Dermis lymphatic vessel endothelial cell (primary cell): ENCODE measurements at places on chromosomes 13 and 19. TPM values are rescaled to one million over a fixed set of nuclear protein-coding genes. Genes with fewer than 3 reads are reported as not detected.

Gene FNDC3A
- total RNA-seq: 55.1 and 87.6 TPM in 2 replicates

Gene CRLF1
- not detected in 2 replicates for total RNA-seq

Gene ZNF135
- 0.33 and 0.34 TPM in 2 replicates for total RNA-seq

Gene GIPR
- total RNA-seq: under 0.01 TPM in 2 replicates

Gene DEDD2
- 20.6 and 22.2 TPM in 2 replicates for total RNA-seq

Gene AMER2
- total RNA-seq: not detected in 2 replicates

Gene SH2D3A
- total RNA-seq: 2.2 and 3.0 TPM in 2 replicates

Gene CEACAM3
- total RNA-seq: not detected in 2 replicates

Gene ZNF729
- not detected in 2 replicates for total RNA-seq

Gene C19orf18
- total RNA-seq: not detected in 2 replicates

Gene SRRM5
- total RNA-seq: under 0.01 TPM in 1 of 2 replicates, not detected in the other

Gene RFPL4AL1
- total RNA-seq: not detected in 2 replicates

Gene SIGLEC6
- not detected in 2 replicates for total RNA-seq

Gene KLK12
- not detected in 2 replicates for total RNA-seq

Gene IFNL1
- not detected in 2 replicates for total RNA-seq
